ENCODE measurements at places on chromosomes 1 and 21.

DNA sequence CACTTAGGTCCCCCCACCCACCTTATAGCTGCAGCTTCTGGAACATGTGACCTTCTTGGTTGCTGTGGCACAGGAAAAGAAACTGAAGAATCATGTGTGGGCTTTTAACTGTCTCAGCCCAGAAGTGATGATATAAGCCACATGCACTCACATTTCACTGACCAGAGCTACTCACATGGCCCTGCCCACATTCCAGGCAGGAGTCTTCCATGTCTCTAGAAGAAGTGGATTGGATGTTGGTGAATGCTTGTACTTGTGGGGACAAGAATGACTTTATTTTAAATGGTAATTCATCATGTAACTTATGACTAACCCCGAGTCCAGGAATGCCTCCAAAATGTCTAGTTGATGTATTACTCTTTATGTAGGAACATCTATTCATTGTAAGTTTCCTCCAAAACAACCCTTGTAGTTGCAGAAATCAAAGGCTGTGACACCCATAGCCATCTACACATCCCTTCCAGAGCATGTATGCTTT is 15.8 kb upstream of the CAMK1G start:
- DNase-seq = no peak

DNA sequence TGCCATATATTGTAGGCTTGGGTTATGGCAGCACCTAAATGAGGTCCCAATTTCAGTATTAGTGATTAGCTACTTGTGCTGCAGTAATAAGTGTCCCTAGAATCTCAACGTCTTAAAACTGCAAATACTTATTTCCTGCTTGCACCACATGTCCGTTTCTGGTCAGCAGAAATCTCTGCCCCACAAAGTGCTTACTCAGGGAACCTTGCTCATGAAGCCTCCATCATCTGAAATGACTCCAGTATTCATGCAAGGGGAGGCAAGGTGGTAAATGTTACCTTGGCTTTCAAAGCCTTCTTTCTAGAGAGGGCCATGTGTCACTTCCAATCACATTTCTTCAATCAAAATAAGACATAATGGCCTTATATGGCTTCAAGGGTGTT is 274.2 kb upstream of the KAZN start:
- no peak for DNase-seq

DNA sequence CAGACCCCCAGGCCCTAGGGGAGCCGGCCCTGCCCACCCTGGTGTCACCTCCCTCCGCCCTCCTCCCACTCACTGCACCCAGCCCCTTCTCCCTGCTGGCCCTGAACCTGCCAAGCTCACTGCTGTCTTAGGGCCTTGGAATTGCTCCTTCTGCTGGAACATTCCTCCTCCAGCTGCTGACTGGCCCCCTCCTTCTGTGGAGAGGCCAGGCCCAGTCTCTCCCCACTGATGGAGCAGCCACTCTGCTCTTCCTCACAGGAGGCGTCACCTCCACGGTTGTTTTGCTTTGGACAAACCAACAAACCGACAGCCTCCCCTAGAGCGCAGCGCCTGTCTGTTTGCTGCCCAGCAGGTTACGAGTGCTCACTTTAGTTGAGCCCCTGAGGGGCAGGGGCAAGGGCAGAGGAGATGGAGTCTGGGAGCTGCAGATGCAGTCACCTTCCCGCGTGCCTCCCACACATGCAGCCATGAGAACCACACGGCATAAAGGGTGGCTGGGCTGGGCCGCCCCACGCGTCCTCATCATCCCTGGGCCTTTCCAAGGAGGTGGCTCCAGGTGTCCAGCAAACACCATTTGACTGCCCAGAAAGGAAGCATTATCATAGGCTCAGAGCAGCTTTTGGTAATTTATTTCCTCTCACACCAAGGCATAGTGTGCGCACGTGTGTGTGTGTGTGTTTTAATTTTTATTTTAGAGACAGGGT is 9.4 kb downstream of the OXCT2 start:
- no peak for DNase-seq

DNA sequence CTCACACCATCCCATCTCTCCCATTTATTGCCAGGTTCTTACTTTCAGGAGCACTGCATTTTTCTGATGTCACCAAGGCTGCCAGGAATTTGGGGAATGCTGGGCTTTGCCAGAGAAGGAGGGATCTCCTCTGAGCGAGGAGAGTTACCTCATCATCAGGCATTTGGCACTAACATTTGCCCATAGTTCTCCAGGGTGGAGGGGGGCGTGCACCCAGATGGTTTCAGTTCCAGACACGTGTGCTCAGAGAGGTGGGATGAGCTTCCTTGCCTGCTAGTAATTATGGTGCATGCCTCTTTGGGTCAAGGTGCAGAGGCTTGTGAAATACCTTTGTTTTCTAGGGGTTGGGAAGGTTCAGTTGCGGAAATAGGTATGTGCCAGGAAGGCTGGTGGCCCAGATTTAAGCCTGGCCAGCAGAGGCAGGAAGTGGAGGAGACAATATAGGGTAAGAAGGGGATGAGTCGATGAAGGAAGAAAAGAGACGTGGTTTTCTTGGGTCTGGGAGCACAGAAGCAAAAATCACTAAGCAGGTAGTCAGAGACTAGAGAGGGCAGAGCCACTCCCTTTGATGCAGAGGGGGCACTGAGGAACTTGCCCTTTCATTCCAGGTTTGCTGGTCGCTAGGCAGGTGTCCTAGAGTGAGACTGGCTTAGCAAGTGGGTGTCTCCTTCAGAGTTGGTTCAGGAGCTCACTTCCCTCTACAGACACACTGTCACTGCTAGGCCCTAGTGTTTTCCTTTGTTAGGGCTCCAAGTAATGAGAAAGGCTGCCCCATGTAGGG is 7.2 kb downstream of the TUFT1 start:
- no peak for DNase-seq

- no peak for DNase-seq
Observed at GRCh38 chr1:218369688-218370511, 24.8 kb downstream of the TGFB2 start.

GRCh38 chr1:12543740-12544154 is 74.3 kb downstream of the DHRS3 start:
- no peak for DNase-seq

DNA sequence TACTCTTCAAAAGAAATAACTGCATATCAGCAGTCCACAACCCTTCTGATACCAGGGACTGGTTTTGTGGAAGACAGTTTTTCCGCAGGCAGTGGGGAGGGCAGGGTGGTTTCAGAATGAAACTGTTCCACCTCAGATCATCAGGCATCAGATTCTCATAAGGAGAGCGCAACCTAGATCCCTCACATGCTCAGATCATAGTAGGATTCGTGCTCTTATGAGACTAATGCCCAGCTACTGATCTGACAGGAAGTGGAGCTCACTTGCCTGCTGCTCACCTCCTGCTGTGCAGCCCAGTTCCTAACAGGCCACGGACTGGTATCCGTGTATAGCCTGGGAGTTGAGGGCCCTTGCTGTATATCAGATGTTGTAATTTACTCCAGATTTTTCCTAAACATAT is 11.5 kb downstream of the RO60 start:
- DNase-seq = no peak

- DNase-seq = peak; percentile 78
Observed at GRCh38 chr1:44423591-44424537, 18.8 kb downstream of the RNF220 start.

GRCh38 chr21:21858502-21859334 is 860.5 kb downstream of the NCAM2 start:
- no peak for DNase-seq

- DNase-seq = peak; percentile 91
Observed at GRCh38 chr1:32337855-32338636, 2.0 kb upstream of the MARCKSL1 start.

- no peak for DNase-seq
Observed at GRCh38 chr1:64645735-64646134, 99.1 kb upstream of the RAVER2 start.

GRCh38 chr1:47687631-47688460 is 250.0 kb downstream of the FOXD2 start:
- DNase-seq = no peak

DNA sequence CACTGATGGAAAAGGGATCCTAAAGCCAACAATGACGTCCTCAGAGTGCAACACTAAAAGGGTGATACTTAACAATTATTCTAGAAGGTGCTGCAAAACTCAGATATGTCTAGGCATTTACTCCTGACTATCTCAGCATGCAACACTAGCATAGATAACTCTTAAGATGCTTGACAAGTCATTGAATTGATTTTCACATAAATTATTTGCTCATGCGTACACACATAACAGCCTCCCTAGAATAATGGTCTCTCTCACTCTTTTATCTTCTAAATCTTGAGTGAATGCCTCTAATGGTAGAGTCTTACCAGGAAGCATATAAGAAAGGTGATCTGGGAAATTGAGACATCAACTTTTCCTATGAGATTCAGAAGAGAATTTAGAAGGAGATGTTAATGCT is 1283.7 kb downstream of the MRPL39 start:
- DNase-seq = no peak

- DNase-seq = peak; percentile 39
Observed at GRCh38 chr1:151739590-151740355, 18.5 kb downstream of the RIIAD1 start.
